NCI-H446 (cell line): ENCODE measurements at places on chromosomes 3 and 15.

GRCh38 chr3:112858410-112859069 is 11.9 kb upstream of the CD200R1L start:
- no peak for DNase-seq

DNA sequence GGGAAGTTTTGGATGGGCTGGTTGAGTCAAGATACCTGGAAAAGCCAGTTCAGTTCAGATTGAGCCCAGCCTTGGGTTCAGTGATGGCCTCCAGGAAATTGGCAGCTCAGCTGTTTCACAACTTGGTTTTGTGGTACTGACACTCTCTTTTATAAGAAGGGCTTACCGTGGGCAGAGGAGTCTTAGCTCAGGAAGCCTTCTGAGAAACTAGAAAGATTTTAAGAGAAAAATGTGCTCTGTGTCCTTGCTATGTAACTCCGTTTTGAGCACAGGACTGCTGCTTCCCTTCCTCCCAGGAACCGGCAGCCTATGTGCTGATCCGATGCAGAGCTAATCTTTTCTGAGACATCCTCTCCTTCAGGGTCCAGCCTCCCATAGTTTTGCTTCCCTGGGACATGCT is 46.6 kb upstream of the RASGRP1 start:
- no peak for DNase-seq

DNA sequence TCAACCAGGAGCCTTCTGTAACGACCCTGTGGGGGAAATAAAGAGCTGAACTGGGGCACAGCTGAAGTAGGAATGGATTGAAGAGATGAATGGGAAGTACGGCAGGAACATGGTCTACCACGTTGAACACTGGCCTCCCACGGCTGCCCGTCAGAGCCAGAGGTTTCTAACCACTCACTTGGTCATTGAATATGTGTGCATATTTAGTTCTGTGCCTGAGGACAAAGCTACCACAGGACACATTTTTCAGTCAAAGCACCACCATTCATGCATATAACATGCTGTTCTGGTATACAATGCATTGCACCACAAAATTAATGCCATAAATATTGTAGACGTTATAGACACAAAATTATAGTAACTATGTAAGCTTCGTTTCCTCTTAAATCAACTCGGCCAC is 75.5 kb downstream of the MB21D2 start:
- no peak for DNase-seq

- no peak for DNase-seq
Measured at GRCh38 chr3:177312491-177312890, 115.2 kb upstream of the TBL1XR1 start.

- DNase-seq = no peak
Measured at GRCh38 chr3:7695049-7695448, 806.6 kb upstream of the LMCD1 start.

DNA sequence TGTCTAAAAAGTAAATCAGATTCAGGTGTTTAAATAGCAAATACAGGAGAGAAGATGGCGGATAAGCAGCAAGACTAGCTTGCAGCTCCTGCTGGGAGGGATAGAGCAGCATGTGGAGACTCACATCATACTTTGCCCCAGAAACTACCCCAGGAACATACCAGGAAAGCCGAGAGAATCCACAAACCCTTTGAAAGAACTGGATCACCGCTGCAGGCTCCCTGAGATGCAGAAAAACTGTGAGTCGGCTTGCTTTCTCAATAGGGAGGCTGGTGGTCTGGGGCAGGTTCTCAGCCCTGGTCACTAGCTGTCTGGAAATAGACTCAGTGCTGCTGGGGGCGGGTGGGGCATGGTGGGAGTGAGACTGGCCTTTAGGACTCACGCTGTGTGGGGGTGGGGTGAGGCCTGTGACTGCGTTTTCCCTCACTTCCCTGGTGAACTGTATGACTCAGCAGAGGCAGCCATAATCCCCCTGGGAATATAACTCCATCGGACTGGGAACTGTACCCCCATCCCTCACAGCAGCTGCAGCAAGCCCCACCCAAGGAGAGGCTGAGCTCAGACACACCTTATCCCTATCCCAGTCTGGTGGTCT is 142.8 kb downstream of the CNTN6 start:
- DNase-seq = no peak

DNA sequence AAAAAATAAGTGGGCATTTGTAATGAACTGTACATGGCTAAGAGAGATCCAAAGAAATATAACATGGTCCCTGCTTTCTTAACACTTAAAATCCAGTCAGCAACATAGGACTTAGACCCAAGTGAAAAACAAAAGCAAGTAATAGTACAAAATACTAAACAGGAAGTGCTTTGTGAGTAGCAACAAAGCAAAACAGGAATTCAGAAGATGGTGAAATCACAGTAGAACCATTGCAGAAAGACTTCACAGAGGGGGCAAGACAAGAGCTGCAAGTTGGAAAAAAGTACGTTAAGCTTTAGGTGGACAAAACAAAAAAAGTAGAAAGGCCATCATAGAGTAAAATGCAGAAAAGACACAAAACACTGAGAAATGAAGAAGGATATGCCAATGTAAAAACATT is 116.0 kb downstream of the TBC1D5 start:
- no peak for DNase-seq

DNA sequence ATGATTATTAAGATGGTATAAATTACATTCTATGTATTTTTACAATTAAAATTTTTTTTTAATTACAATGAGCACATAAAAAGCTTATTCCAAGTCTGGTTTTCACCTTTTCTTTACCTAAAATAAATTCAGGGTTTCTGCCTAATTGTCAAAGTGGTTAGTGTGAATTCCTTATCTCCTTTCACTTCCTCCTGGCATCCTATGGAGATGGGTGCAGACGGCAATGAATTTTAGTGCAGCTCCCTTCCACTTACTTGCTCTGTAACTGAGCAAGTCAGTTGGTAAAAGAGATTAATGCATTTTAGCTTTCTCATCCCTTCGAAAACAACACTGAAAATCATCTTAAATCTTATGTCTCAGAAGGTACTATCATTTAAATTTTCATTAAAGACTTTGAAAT is 13.1 kb downstream of the HDGFL3 start:
- DNase-seq = no peak

- DNase-seq = no peak
Measured at GRCh38 chr3:141915766-141916165, 39.3 kb downstream of the ATP1B3 start.

GRCh38 chr15:33226559-33227181 is 32.2 kb upstream of the FMN1 start:
- DNase-seq = no peak

GRCh38 chr3:116339441-116340028 is 105.8 kb downstream of the LSAMP start:
- peak; percentile 96 for DNase-seq

DNA sequence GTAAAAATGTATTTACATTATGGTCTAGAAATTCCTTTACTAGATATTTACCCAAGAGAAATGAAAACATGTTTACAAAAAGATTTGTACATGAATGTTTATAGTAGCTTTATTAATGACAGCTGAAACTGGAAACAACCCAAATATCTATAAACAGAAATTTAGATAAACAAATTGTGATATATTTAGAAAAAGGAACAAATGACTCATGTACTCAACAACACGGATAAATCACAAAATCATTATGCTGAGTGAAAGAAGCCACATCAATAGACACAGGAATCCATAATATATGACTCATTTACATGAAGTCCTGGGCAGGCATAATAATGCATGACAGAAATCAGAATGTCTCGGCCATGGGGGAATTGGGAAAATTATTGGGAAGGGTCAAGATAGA is 1020.2 kb downstream of the SQOR start:
- DNase-seq = no peak

GRCh38 chr3:147139341-147139740 is 267.0 kb downstream of the ZIC4 start:
- DNase-seq = no peak

DNA sequence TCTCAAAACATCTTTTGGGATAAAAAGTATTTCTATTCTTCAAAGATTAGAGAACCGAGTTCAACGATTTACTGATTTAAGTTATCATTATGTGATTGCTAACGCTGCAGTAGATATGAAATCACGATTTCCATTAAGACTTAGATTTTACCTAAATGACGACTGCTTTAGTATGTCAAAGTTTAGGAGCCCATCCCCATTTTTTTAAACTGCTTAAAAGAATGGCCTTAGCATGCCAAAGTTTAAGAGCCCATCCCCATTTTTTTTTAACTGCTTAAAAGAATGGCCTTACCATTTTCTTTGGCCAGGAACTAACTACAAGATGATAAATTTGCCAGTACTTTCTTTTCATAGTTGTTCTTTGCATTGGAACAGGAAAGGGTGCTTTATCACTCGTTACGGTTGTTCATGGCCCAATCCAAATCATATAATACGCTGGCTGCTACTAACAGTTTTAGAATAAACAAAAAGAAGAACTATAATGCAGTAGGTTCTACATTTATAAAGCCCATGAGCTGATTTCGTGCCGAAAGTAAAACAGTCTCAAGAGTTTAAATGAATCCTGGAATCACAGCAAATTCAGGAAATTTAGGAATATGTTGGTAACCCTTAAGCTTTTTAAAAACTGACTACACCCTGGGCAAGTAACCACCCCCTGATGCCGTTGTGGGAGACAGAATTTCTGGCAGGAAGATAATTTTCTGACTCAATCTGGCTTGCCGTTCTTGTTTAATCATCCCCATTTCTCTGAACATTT is 869 bp upstream of the TSC22D2 start:
- DNase-seq = no peak

DNA sequence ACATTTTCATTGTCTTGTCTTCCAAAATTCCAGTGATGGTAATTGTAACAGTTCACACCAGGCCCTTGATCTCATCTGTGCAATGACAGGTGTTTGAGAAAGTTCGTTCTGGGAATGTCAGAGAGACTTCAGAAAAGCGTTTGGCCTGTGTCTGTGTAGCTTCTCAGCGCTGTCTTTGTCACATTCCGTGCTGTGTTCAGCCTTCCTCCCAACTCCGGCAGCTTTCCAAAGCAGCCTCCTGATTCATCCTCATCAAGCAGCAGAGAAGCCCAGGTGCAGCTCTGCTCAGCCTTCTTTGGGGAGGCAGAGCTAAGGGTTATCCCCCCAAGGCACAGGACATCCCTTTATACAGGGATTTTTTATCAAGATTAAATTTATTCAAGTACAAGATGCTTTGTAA is 494.0 kb upstream of the SUCLG2 start:
- no peak for DNase-seq

- no peak for DNase-seq
Measured at GRCh38 chr3:111618945-111619344, 23.8 kb upstream of the ZBED2 start.

- no peak for DNase-seq
Measured at GRCh38 chr3:186985661-186986364, 55.5 kb downstream of the ST6GAL1 start.

GRCh38 chr3:14797731-14798130 is 21.0 kb upstream of the FGD5 start:
- no peak for DNase-seq

DNA sequence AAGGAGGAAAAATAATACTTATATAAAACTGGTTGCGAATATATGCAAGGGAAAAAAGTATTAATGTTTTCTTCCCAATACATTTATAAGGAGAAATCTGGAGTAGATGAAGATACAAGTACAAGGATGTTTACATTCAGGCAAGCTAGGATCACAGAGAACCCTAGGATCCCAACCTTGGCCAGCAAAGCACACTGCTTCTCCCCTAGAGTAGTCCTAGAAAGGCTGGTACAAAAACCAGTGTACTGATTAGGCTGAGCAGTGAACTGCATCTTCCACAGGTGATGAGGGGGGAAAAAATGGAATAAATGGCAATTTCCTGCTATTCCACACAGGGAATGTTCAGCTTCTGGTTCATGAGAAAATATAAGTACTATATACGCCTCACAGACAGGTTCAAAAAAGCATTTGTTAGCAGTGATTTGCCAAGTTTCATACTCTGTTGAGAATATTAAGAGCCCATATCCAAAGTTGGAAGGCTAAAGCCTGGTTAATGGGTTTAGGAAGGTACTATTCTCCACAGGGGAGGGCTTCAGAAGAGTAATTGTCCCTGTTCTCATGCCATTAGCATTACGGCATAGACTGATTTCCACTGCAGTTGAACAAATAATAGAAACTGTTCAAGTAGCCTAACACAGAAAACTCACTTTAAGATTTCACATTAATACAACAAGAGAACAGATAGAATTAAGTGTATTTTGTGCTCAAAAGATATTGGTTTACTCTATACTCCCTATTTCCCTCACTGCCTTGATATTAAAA is 10.4 kb upstream of the NMB start:
- DNase-seq = no peak

GRCh38 chr3:192875971-192876565 is 41.6 kb downstream of the MB21D2 start:
- no peak for DNase-seq

DNA sequence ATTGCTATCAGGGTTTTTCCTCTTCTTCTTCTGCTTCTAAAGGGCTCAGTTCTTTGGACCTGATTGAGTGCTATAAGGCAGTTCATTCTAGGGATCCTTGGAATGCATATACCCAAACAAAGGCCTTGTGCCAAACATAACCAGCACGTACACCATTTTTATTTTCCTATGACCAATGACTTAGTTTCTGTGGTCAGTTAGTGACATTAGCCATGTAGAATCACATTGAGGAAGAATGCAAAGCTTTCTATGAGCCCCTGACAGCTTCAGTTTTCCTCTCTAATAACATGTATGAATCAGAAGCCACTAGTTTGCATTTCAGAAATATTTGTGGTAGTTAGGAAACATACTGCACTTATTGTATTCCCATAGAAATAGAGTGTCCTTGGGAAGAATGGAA is 240.0 kb downstream of the THRB start:
- no peak for DNase-seq

GRCh38 chr15:29687939-29688505 is 134.2 kb downstream of the TJP1 start:
- no peak for DNase-seq

- DNase-seq = no peak
Measured at GRCh38 chr3:60307562-60308199, 943.6 kb downstream of the FHIT start.

- no peak for DNase-seq
Measured at GRCh38 chr3:190718097-190718496, 144.4 kb downstream of the GMNC start.

- no peak for DNase-seq
Measured at GRCh38 chr15:68634122-68634482, 55.3 kb downstream of the CORO2B start.

DNA sequence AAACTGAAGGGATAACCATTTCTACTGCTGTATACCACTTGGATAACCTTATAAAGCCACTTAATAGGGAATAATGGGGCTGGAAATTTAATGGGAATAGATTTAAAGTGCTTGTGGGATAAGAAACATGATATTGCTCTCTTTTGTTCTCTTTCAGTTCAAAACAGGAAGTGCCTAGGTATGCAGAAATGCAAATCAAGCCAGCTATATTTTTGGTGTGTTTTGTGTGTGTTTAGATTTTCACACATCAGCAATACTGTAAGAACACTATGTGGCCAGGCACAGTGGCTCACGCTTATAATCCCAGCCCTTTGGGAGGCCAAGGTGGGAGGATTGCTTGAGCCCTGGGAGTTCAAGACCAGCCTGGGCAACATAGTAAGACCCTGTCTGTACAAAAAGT is 442.3 kb upstream of the TPRG1 start:
- no peak for DNase-seq
